NCI-H526 (cell line): ENCODE measurements at places on chromosomes 1 and 21.

DNA sequence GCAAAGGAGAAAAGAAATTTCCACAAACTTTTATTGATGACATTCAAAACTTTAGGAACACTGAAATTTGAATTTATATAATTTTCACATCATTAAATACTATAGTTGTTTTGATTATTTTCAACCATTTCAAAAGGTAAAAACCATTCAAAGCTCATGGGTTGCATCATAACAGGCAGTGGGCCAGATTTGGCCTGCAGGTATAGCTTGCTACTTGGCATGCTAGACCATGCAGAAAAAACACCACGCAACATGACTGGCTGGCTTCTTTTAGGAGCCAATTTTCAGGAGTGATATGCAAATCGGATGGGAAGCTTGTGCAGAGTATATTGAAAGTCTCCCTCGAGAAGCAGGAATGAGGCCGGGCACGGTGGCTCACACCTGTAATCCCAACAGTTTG is 144.8 kb downstream of the GLUL start:
- peak; percentile 62 for DNase-seq

GRCh38 chr1:220189750-220190347 is 82.4 kb downstream of the RAB3GAP2 start:
- DNase-seq, result peak; percentile 26

- DNase-seq, result no peak
Observed at GRCh38 chr1:59520194-59520593, 223.3 kb downstream of the FGGY start.

GRCh38 chr1:175871647-175872046 is 128.3 kb upstream of the TNR start:
- DNase-seq, result no peak

- no peak for DNase-seq
Observed at GRCh38 chr1:109248444-109248796, 919 bp upstream of the CELSR2 start.

DNA sequence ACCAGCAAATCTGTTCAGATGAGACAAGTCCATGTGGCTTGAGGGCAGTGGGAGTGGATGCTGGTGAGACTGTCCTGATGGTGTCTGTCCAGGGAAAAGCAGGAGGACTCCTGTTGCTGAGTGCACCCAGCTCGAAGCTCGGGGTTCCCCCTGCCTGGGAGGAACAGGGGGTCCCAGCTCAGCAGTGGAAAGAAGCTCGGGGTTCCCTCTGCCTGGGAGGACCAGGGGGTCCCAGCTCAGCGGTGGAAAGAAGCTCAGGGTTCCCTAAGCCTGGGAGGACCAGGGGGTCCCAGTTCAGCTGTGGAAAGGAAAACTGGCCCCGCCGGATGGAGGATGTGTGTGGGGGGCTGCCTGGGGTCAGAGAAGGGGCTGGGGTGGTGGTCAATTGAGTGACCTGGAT is 39.1 kb downstream of the CRYAA start:
- no peak for DNase-seq

DNA sequence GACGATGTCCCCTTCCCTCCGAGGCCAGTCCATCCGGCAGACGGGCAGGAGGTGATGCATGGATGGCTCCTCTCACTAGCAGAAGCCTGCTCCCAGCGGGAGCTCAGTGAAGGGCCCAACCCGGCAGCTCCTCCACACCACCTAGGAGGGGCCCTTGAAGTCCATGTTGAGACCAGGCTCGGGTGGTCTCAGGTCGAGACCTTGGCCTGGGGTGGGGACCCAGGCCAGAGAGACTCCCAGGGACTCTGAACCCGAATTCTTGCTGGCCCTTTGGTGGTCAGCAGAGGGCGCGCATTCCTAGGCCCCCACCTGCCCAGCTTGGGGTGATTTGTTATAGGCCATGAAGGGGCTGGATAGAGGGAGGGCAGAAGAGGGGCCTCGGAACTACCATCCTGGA is 642 bp upstream of the NT5C1A start:
- no peak for DNase-seq

DNA sequence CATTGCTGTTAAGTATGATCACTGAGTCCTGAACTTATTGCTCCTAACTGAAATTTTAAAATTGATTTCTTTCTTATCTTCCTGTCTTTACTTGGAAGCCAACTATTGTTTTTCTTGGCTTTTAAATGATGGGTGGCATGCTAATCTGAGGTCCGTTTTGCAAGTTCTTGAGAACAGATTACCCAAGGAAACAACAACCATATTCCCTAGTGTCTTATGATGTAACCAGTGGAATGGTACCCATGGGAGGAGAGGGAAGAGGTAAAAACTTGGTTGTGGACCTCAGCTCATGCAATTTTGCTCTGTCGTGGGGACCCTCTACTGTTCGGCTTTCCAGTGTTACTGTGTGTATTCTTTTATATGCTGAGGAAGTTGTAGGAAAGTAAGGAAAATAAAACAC is 454.8 kb upstream of the ADAMTS5 start:
- DNase-seq, result no peak

DNA sequence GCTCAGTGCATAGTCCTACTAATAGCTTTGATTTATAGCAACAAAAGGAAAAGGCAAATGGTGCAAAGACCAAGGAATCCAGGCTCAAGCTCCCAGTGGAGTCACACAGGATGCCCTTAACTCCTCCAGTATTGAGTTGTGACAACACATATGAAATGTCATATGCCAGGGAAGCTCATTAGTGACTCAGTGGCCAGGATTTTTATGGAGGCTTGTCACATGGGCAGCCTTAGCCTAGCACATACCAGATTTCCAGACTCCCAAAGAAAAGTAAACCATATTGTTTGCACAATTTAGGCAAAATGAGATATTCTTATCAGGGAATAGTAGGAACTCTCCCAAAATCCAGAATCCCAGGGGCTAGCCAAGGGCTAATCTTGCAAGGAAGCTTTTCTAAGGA is 129.2 kb downstream of the MAGI3 start:
- no peak for DNase-seq

- DNase-seq, result no peak
Observed at GRCh38 chr1:96104906-96105305, 616.7 kb upstream of the PTBP2 start.

GRCh38 chr1:95140791-95141190 is 23.6 kb downstream of the TLCD4 start:
- DNase-seq, result no peak
